Smooth muscle cell of trachea (primary cell): ENCODE measurements at places on chromosomes 7 and 10. TPM values are rescaled to one million over a fixed set of nuclear protein-coding genes. Genes with fewer than 3 reads are reported as not detected.

The NPTX2 gene
- under 0.01 TPM in 1 of 2 replicates, not detected in the other for total RNA-seq

The SYT15B gene
- not detected in 2 replicates for total RNA-seq

The SFMBT2 gene
- 1.7 and 5.2 TPM in 2 replicates for total RNA-seq

The CACNB2 gene
- total RNA-seq = 1.2 and 1.6 TPM in 2 replicates

The INA gene
- 0.44 and 0.99 TPM in 2 replicates for total RNA-seq

The CBLL1 gene
- 19.2 and 22.4 TPM in 2 replicates for total RNA-seq

The CXCL12 gene
- 42.0 and 133 TPM in 2 replicates for total RNA-seq

The TAS2R41 gene
- 0.17 TPM in 1 of 2 replicates, not detected in the other for total RNA-seq

The SNCG gene
- 8.8 and 11.8 TPM in 2 replicates for total RNA-seq

The ITPRID1 gene
- total RNA-seq = not detected in 2 replicates

The TMEM270 gene
- total RNA-seq = 0.17 TPM in 1 of 2 replicates, not detected in the other

The SFTPD gene
- total RNA-seq = not detected in 2 replicates

The HMX3 gene
- not detected in 2 replicates for total RNA-seq

The NXPH1 gene
- total RNA-seq = not detected in 2 replicates

The GNGT1 gene
- total RNA-seq = not detected in 2 replicates

The SPDYE8 gene
- total RNA-seq = 0.17 TPM in 1 of 2 replicates, not detected in the other

The FGFBP3 gene
- total RNA-seq = 0.44 and 0.50 TPM in 2 replicates

The C10orf105 gene
- total RNA-seq = under 0.01 TPM in 1 of 2 replicates, not detected in the other

The PRXL2A gene
- 2.5 and 3.3 TPM in 2 replicates for total RNA-seq

The CUZD1 gene
- 0.58 and 0.66 TPM in 2 replicates for total RNA-seq

The MAPK8 gene
- 44.2 and 54.0 TPM in 2 replicates for total RNA-seq

The SLC26A3 gene
- total RNA-seq = not detected in 2 replicates

The FBXW4 gene
- total RNA-seq = 30.3 and 40.9 TPM in 2 replicates
